Stimulated activated CD4-positive, alpha-beta T cell treated with anti-CD3 and anti-CD28 coated beads, Interleukin-15, amount 100 ng/mL, for 1 hour (primary cell): ENCODE measurements at places on chromosomes 2 and 18.

DNA sequence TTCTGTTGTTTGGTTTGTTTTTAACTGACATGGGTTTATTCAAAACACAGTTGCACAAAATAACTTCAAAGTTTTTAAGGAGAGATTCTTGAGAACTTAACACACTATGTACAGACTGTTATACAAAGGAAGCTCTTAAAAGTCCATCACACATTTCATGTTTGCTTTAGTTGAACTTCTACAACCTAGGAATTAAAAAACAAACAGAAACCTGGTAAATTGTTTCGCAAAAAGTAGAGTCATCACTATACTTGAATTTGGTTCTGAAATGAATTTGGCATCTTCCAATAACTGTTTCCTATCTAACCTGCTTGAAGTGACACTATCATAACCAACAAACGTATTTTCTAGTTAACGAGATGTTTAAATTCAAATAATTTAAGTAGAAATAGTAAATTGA lies 21.8 kb downstream of the TRIP12 start:
- no peak for DNase-seq

- DNase-seq: no peak
Measured at GRCh38 chr2:51695531-51695930, 663.6 kb upstream of the NRXN1 start.

DNA sequence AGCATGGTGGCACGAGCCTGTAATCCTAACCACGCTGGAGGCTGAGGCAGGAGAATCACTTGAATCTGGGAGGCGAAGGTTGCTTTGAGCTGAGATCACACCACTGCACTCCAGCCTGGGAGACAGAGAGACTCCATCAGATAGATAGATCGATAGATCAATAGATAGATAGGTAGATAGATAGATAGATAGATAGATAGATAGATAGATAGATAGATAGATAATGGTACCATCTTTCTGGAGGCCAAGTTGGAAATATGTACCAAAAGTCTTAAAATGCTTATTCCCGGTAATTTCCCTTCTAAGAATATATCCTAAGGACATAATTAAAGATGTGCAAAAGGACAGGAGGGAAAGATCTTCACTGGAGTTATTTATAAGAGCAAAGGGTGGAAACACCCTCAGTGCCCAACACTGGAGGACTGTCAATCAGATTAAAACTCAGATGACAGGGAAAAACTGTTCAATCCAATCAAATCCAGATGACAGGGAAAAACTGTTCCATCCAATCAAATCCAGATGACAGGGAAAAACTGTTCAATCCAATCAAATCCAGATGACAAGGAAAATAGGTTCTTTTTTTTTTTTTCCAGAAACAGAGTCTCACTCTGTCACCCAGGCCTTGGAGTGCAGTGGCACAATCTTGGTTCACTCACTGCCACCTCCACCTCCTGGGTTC lies 49.0 kb upstream of the UBE2F start:
- no peak for DNase-seq

DNA sequence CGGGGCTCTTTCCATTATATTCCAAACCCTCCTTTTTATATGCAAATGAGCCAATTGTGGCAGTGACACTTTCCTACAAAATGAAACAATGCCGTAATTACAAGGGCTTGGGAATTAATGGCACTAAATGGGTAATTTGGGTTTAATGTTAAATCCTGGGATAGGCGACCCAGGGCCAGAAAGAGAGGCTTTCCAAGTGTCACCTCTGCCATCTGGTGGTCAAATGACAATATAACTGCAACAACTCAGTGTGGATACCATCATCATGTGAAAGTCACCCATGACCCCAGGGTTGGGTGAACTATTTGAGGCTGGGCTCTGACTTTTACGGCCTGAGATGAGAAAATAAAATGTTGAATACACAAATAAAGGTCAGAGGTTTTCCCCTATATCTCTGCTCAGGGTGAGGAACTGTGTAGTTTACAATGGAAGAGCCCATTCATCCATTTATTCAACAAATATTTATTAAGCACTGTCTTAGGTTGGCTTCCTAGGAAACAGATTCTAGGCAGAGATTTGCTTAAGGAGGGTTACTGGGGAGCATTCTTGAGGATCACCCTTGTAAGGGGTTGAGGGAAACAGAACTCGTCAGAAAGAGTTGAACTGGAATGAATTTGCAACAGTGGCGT lies 13.6 kb upstream of the THADA start:
- DNase-seq: no peak

- no peak for DNase-seq
Measured at GRCh38 chr2:241083091-241083415, 19.0 kb downstream of the MTERF4 start.
